Stimulated activated CD8-positive, alpha-beta memory T cell treated with anti-CD3 and anti-CD28 coated beads, Interleukin-4, amount 100 ng/mL, for 1 hour (primary cell): ENCODE measurements at places on chromosomes 13 and 19.

DNA sequence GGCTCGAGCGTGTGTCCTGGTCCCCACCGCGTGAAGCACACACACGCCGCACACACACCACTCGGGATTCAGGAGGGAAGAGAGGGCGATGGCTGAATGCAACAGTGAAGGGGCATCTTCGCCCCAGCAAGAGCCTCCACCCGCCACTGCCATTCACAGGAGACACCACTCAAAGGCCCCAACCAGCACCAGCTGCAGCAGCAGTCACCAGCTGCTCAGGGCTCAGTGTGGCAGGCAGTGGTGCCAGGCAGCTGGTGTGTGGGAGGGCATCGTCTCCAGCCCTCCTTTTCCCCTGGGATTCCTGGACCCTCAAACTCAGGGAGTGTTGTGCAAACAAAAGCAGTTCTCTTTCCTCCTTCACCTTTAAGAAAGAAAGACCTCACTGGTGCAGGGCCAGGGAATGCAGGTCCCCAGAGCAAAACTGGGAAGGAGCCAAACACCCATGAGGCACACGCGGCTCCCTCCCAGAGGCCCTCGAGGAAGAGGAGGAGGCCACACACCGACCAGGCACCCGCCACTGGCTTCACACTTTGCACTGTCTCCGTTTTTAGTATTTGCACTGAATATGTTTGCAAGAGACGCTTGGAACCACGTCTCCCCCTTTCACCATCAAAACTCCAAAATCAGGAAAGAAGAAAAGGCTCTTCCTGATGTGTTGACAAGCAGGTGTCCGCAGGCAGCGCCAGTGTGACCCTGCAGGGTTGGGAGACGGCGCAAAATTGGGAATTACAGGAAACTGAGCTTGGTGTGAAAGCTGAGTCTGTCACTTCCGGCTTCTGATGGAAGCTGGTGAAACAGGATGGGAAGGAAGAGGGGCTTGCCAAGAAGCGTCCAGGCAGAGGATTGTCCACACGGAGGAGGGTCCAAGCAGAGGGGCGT lies 26.4 kb upstream of the F7 start:
- no peak for DNase-seq

DNA sequence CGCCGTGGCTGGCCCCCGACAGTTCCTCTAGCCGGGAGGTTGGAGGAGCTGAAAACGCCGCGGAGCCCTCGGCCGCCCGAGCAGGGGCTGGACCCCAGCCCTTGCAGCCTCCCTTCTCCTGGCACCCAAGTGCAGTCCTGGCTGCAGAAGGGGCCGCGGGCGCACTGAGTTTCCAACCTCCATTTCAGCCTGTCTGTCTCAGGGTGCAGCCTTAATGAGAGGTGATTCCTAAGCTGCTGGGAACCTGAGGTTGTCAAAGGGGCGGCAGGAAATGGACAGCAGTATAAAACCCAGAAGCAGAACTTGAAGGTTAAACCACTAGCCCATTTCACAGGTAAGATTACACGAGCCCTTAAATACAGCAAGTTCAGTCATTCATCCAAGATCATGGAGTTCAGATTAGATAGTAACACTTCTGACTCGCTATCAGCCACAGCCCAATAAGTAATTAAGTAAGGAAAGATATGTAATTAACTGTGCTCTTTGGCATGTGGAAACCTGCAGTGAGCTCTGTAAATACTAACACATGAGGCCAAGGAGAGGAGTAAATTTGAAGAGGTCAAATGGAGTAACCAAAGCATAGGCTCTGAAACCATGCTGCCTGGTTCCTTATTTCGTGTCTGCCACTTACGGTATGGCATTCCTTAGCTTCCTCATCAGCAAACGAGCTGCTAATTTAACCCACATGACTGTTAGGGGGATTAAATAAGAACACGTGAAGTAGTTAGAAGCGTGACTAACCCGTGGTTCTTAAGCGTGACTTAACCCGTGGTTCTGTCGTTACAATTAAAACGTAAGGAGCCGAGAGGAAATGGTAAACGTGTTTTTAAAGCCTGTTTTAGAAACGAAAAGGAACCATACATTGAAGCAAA lies 686 bp downstream of the SETDB2 start:
- no peak for DNase-seq

DNA sequence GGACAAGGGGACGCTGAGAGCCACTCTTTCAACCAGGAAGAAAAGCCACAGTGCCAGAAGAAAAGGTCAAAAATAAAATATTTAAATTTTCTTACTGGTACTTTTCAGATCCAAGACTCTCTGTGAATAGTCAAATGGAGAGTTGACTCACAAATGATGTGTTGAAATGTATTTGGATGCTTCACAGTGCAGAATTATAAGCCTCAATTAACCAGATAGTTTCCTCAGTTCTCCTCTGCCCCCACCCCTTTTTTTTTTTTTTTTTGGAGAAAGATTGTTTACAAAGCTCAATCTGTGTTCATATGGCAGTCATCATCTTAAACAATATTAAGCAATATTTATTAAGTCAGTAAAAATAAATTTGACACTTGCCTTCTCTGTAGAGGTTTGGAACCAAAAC lies 470.8 kb downstream of the FGF9 start:
- DNase-seq = no peak

DNA sequence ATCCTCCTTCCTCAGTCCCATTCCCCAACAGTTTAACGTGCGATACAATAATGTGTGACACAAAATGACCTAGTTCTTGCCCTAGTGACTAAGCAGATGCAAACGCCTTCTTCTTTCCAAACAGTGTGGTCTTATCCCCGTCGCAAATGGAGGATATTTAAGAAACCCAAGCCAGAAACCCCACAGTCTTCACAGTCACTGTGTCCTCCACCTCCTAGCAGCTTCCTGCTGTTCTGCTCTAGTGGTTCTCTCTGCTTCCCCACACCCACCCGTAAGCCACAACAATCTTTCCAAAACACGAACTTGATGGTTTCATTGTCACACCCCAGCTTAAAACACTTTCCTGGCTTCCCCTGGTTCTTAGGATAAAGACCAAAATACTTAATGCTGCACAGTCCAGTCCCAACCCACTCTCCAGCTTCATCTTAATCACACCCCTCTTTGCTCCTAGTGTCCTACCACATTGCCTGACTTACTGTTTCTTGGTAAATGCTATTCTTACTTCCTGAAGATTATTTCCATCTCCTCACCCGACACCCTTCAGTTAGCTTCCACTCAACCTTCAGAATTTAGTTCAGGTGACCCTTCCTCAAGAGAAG lies 32.3 kb downstream of the ITM2B start:
- no peak for DNase-seq

- no peak for DNase-seq
Measured at GRCh38 chr13:23551213-23552008, 18.8 kb upstream of the TNFRSF19 start.

- DNase-seq = no peak
Measured at GRCh38 chr19:19062454-19063182, 1.2 kb upstream of the SLC25A42 start.

GRCh38 chr13:37870489-37870845 lies 895 bp upstream of the TRPC4 start:
- no peak for DNase-seq

- no peak for DNase-seq
Measured at GRCh38 chr13:110103026-110103425, 203.9 kb downstream of the COL4A1 start.

GRCh38 chr13:61383111-61383510 lies 32.5 kb downstream of the PCDH20 start:
- DNase-seq = no peak

- no peak for DNase-seq
Measured at GRCh38 chr19:33487901-33488800, 33.4 kb downstream of the PEPD start.
